Kidney epithelial cell (primary cell): ENCODE measurements at places on chromosomes 2 and 18. TPM values are rescaled to one million over a fixed set of nuclear protein-coding genes. Genes with fewer than 3 reads are reported as not detected.

DNA sequence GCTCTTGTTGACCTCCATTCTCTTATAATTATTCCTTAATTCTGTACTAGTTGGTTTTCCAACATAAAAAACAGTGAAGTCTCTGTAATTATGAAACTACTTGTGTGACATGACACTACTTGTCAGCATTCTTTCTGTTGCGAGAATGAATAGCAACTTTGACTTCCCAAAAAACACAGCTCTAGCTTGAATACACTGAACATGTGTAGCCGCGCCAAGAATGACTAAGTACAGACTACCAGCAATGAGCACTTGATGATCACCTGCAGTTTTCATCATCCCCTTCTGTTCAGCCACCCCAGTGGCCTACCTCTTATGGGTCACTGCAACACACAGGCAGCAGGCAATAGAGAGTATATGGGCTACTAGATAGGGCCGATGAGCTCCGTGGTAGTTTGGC lies 229.3 kb downstream of the TGIF1 start:
- no peak for DNase-seq

- DNase-seq, result no peak
Measured at GRCh38 chr2:198253995-198254394, 449.6 kb downstream of the PLCL1 start.

GRCh38 chr2:221377597-221377996 lies 194.5 kb downstream of the EPHA4 start:
- DNase-seq, result no peak

- DNase-seq, result peak; percentile 79
Measured at GRCh38 chr18:45197526-45197970, 417.7 kb upstream of the SLC14A2 start.

- DNase-seq, result no peak
Measured at GRCh38 chr2:197377670-197378069, 57.2 kb downstream of the SF3B1 start.

GRCh38 chr2:188091220-188091619 lies 200.5 kb upstream of the GULP1 start:
- no peak for DNase-seq

Gene PSMA8
- not detected in 2 replicates for total RNA-seq

Gene MAPK4
- 3.1 and 6.0 TPM in 2 replicates for total RNA-seq

Gene PLEK
- total RNA-seq, result not detected in 2 replicates

Gene SERPINB8
- total RNA-seq, result 22.5 and 23.6 TPM in 2 replicates
